ENCODE measurements at places on chromosomes 3 and 15.
A peak's percentile ranks its signal among the peaks of the same experiment; 100 is the strongest.

- DNase-seq, result no peak
Measured at GRCh38 chr15:85547386-85547785, 167.0 kb downstream of the AKAP13 start.

GRCh38 chr3:125257536-125257935 is 45.0 kb upstream of the SLC12A8 start:
- DNase-seq, result no peak

- DNase-seq, result no peak
Measured at GRCh38 chr3:61807865-61808276, 246.5 kb downstream of the PTPRG start.

DNA sequence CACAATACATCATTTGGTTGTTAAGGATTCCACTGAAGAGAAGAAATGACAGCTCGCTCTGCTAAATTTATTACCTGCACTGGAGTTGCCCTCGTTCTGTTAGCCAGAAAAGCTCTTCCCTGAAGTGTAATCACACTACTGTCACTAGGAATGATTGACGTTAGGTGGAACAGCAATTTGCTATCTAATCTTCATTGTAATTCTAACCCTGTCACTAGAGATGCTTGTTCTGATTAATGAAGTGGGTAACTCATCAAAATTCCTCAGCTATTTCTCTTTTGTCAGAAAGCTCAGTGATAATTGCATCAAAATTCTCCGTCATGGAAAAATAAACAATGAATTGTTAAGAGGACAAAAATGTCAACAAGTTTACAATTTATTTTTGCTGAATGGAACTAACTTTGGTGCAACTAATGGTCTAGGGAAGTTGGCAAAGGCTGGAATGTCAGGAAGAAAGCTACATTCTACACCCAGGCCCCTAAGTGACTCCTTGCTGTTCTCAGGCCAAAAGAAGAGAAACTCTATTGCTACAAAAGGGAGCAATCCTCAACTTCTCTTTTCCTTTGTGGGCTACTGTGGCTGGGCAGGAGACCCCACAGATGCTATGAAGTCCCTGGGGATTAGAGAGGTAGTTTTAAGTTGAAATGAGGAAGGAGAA is 34.1 kb downstream of the CCDC191 start:
- no peak for DNase-seq

- DNase-seq, result no peak
Measured at GRCh38 chr3:170002879-170003278, 34.9 kb upstream of the GPR160 start.

- DNase-seq, result no peak
Measured at GRCh38 chr3:100496711-100497261, 4.4 kb downstream of the TMEM45A start.

DNA sequence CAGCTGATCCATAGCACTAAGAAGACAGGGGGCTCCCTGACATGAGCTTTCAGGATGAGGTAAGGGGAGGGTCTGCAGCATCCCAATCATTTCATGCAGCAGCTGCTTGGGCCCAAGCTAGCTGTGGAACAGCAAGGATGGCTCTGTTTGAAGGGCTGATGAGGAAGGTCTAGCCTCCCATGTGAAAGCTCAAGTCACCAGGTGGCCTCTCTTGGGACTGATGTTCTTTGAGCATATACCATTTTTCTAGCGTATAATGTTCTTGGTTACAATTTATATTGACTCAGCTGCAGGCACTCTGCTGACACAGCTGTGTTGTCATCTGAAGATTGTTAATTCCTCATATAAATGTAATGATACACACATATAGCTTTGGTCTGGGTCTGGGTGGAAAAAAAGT is 87.0 kb downstream of the CD200R1L start:
- DNase-seq, result no peak

GRCh38 chr15:41169781-41170180 is 53.7 kb upstream of the INO80 start:
- no peak for DNase-seq

DNA sequence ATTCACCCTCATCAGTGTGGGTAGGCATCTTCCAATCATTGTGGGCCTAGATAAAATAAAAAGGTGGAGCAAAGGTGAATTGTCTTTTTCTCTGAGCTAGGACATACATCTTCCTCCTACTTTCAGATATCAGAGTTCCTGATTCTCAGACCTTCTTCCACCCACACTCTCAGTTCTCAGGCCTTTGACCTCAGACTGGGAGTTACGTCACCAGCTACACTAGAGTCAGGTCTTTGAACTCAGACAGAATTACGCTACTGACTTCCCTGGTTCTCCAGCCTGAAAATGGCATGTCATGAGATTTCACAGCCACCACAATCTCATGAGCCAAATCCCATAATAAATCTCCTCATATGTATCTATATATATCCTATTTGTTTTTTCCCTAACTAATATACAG is 39.0 kb downstream of the STRIT1 start:
- DNase-seq, result no peak

DNA sequence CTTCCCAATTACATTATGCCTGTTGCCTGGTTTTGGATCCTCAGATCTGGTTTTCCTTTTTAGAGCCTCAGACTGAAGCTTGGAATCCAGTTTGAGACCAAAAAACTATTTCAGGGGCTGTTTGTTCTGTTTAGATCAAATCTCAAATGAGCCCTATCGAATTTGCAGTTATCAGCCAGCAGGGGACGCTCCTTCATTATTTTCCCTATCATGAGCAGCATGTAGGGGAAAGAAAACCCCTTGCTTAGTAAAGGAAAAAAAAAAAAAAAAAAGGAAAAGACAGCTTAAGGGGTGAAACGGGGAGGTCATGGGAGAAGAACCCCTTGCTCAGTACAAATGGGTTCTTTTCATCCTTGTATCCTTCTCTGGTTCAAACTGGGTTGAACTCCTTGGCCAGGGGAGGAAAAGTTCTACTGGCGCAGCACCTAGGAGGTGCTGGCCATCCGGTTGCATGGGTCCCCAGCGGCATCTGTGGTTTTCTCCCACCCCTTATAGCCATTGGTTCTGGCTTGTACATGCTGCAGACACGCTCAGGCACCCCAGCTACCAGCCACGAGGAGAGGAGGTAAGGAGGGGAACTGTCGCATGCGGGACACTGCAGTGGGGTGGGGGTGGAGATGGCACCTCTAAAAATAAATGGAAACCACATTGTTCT is 1375.1 kb upstream of the ALCAM start:
- no peak for DNase-seq

DNA sequence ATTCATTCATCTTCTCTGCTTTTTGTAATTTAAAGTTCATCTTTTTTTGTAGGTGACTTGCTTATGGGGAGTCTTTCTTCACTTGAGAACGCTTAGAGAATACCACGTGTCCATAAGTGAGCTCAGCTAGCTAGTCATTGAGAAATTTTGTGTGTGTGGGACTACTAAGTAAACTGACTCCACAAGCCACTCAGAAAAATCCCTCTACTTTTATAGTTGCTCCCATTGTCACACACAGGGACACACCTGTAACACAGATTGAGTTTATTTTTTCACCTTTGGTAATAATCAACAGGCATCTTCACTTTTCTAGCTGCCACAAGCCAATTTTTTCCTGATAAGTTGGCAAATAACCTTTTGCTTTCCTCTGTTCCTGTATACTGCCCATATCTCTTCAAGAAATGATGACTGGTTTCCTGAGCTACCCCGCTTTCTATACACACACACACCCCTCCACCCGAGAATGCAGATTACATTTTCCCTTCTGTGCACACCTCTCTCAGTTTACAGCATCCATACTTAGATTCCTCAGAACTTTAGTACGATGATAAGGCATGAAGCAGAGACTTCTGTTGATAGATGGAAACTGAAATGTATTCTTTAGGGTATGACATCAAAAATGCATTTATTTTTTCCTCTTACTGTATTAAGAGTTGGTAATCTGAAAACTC is 4.6 kb downstream of the TSC22D2 start:
- DNase-seq, result peak; percentile 62

GRCh38 chr15:56385908-56386307 is 20.7 kb downstream of the TEX9 start:
- DNase-seq, result no peak

- peak; percentile 29 for DNase-seq
Measured at GRCh38 chr3:130850044-130850797, 43.7 kb upstream of the ATP2C1 start.

DNA sequence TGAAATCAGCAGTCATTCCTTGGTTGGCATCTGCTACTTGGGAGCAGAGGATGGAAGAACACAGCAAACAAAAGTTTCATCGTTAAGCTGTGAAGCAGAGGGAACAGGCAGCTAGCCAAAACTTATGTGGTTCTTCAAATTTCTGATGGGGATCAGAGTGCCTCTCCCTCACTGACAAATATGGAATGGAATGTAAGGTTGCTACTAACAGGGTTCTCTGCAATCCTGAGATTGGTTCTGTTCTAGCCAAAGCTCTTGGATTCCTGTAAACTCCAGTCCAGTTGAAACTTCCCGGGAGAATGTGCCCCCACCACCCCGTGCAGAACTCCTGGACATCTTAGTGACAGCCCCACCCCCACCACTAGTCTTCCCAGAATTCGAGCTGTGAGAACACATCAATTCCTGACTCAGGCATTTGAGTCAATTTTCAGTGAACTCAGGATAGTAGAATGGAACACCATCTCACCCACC is 55.9 kb upstream of the PHLDB2 start:
- DNase-seq, result peak; percentile 95

DNA sequence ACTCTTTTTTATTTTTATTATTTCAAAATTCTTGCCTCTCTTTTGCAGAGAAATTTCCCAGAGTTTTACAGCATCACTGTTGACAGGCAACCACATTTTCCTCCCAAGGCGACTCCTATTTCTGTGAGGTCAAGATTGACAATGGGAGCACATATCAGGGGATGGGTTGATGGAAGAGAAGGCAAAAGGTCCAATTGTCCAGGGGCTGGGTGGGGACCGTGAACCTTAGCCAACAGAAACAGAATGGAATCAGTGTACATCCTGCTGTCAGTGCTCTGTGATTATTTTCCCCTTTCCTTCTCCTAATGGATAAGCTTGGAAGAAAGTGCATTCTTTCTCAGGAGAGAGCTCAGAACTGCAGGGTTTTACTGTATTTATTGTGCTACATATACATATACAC is 42.4 kb downstream of the CNTN6 start:
- no peak for DNase-seq

- peak; percentile 89 for DNase-seq
Measured at GRCh38 chr3:177835008-177835407, 637.7 kb upstream of the TBL1XR1 start.

DNA sequence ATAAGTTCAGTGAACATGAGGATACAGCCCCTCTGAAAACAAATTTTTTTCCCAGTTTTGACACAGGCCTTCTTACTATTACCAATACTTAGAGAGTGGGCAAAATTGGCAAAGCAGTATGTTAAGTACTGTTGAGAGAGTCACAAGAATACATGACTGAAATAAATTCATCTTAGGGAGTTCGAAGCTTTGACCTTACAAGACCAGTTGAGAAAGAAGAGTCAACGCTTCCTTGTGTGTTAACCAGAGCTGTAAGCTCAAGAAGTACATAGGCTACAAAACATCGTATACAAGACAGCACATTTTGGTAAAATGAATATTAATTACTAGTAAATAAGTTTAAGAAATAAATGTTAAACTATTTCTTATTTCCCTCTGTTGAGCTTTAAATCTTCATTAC is 164.4 kb upstream of the RORA start:
- DNase-seq, result no peak
